ENCODE measurements at places on chromosomes 13 and 19. TPM values are rescaled to one million over a fixed set of nuclear protein-coding genes. Genes with fewer than 3 reads are reported as not detected.
A peak's percentile ranks its signal among the peaks of the same experiment; 100 is the strongest.

GRCh38 chr13:53129864-53130393 lies 101.3 kb downstream of the OLFM4 start:
- no peak for DNase-seq

- no peak for DNase-seq
Measured at GRCh38 chr13:97266332-97266731, 44.2 kb downstream of the MBNL2 start.

- no peak for DNase-seq
Measured at GRCh38 chr13:76036176-76036575, 400.0 kb downstream of the LMO7 start.

DNA sequence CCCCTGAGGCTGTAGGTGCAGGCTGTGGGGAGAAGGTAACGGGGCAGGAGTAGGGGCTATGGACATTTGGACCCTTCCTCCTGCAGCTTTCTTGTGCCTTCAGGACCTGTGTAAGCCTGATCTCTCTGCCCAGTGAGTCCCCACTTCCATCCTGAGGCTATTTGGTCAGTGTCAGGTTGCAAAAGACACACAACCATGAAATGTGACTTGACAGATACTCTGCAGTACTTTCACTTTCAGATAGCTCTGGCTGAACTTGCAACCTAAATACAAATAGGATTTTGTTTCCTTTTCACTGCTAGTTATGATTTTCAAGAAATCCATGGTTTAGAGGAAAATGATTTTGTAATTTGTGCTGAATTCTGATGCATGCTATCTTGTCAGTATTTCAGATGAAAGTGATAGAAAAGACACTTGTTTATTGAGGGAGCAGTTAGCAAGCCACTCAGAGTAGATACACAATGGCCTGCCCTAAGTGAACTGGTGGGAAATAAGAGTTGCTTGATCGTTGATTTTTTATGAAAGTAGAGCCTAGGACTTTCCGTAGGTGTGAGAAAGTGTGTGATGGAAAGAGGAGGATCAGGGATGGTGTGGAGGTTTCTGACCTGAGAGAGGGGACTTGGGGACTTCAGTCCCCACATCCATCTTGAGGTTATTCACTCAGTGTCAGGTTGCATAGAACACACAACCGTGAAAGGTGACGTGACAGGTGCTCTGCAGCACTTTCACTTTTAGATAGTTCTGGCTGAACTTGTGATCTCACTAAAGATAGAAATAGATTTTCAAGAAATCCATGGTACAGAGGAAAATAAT lies 18.1 kb upstream of the EID2 start:
- DNase-seq: no peak

- peak; percentile 69 for DNase-seq
Measured at GRCh38 chr19:9847087-9847671, 12.1 kb downstream of the PIN1 start.

- DNase-seq: no peak
Measured at GRCh38 chr13:114339857-114340534, 25.7 kb downstream of the CHAMP1 start.

DNA sequence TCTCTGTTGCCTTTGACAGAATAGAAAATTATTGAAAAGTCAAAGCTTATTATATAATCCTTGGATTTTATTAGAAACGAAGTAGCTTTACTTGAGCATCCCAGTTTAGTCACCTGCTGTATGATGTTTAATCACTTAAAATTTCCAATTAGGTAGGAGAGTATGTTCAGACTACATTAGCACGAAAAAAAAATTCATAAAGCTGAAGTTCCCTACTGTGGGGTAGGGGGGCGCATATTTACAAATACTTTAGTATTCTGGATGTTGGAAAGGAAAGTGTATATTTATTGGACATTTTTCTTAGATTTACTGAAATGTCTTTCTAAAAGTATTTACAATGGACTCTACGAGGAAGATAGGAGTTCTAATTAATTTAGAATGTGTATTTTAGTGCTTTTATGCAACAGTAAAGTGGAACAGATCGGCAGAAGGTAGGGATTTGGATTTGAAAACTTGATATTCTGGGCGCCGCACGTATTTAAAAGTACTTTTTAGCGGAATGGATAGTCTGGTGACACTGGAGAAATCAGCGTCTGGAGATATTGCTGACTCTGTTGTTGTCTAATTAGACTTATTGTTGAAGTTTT lies 1.9 kb downstream of the CDK8 start:
- no peak for DNase-seq

DNA sequence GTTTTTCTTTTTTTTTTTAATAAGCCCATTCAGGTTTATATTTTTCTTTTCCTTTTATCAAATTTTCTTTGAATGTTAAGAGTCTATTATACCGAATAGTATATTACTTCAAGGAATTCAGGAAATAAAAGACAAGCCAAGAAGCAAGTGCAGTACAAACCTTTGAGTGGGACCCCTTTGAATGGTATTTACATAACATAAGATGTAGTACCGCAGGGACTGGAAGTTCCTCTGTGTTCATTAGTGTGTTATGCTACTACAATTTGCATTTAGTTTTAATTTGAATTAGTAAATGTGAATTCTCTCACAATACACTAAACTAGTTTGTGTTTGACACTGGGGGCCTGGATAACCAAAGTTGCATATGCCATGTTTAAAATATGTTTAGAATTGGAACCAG lies 339.5 kb downstream of the DCT start:
- no peak for DNase-seq

DNA sequence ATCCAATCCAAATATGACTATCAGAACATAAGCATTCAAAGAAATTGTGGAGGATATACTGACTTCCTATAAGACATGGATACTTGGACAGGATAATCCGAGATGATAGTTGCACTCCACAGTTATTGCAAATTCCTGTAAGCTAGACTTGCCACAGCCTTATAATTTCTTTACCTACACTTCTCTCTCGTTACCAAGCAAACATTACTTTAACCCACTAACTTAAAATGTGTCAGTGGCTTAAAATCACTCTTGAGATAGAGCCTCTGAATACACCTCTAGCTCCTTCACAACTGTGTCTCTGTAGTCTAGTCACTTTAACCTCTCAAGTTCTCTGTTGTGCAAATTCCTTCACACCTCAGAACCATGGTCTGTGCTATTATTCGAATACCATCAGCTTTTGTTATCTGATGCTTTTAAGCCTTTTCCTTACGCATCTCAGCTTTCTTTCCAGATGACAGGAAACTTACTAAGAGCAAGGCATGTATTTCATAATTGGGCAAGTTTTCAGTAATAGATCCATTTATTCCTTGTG lies 474.9 kb upstream of the MIR17HG start:
- no peak for DNase-seq

DNA sequence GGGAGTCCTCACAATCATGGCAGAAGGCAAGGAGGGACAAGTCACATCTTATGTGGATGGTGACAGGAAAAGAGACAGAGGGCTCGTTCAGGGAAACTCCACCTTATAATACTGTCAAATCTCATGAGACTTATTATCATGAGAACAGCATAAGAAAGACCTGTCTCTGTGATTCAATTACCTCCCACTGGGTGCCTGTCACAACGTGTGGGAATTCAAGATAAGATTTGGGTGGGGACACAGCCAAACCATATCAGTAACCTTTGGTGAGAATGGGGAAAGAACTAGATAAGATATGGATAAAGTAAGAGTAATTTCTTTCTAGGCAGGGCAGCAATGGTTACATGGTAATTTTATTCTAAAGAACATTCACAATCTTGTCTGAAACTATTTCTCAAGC lies 344.9 kb upstream of the KLF12 start:
- DNase-seq: no peak

GRCh38 chr19:12648088-12648487 lies 18.5 kb downstream of the MAN2B1 start:
- no peak for DNase-seq

CRX gene
- not detected for total RNA-seq

SLITRK6 gene
- 1.6 TPM for total RNA-seq

ZNF415 gene
- 24.3 TPM for total RNA-seq
